Testis (tissue), 5 donors: ENCODE measurements at places on chromosomes 1 and 21. TPM values are rescaled to one million over a fixed set of nuclear protein-coding genes. Genes with fewer than 3 reads are reported as not detected.

The CELA2B gene
- total RNA-seq: 3.7 TPM

The ADAMTSL4 gene
- 10.0 TPM for total RNA-seq

The PLA2G2D gene
- total RNA-seq: not detected

The CELA2A gene
- total RNA-seq: 3.7 TPM
